Fibroblast of skin of left quadriceps (primary cell): ENCODE measurements at places on chromosomes 3 and 15.

DNA sequence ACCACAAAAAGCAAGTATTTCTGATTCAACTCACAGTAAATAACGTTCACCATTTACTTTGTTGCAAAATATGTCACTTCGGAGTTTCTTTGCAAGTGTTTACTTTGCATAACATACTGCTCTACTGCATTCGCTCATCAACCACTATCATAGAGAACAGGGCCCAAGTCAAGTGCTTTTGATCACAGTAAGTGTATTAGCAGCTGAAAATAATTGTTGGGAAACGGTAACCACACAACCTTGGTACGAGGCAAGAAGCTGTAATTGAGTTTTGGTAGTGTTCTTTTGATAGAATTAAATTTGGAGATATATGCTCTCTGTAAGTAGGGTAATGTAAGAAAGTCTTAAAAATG lies 80.1 kb downstream of the SATB1 start:
- DNase-seq, result no peak

GRCh38 chr3:144770915-144771351 lies 799.3 kb downstream of the DIPK2A start:
- no peak for DNase-seq

GRCh38 chr3:149493315-149494021 lies 19.0 kb downstream of the TM4SF4 start:
- DNase-seq, result no peak

- DNase-seq, result no peak
These were observed 21.8 kb upstream of the KIF23 start for GRCh38 chr15:69392352-69392751.
